ENCODE measurements at places on chromosomes 4 and X. TPM values are rescaled to one million over a fixed set of nuclear protein-coding genes. Genes with fewer than 3 reads are reported as not detected.

- no peak for DNase-seq
Measured at GRCh38 chr4:57554556-57555092, 444.4 kb upstream of the IGFBP7 start.

The ART3 gene
- total RNA-seq, result 24.9 TPM

DNA sequence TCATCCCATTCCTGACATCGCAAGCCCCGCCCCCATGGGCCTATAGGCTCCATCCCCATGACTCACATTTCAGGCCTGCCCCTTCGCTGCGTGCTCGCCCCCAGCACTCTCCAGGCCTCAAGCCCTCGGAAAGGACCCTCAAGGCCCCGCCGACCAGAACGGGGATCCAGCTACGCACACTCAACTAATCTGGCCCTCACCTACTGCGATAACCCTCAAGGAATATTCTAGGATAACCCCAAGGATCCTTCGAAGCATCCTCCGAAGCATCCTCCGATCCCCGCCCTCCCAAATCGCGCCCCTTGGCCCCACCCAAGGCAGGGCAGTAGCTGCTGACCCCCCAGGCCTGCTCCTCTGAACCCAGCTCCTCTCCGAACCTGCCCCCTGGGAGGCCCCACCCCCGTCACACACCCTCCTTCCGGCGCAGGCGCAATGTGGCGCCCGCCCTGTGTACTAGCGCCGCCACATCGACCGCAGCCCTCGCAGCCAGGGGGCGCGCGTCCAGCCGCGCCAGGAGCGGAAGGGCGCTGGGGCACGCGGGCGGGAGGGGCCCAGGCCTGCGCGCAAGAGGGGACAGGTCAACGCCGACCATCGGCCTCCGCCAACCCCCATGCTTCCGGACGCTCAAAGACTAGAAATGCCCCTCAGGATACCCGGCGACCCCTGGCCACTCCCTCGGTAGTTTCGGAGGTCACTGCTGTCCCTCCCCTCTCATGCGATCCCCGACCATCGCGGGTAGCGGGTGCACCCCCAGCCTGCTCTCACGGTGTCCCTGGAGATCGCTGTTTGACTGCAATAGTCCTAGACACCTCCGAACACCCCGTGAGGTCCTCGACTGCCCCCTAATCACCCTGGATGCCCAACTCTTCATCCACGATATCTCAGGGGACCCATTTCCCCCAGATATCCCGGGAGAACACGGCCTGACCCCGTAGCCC, 6.4 kb upstream of the MAGIX start:
- DNase-seq, result peak; percentile 83

DNA sequence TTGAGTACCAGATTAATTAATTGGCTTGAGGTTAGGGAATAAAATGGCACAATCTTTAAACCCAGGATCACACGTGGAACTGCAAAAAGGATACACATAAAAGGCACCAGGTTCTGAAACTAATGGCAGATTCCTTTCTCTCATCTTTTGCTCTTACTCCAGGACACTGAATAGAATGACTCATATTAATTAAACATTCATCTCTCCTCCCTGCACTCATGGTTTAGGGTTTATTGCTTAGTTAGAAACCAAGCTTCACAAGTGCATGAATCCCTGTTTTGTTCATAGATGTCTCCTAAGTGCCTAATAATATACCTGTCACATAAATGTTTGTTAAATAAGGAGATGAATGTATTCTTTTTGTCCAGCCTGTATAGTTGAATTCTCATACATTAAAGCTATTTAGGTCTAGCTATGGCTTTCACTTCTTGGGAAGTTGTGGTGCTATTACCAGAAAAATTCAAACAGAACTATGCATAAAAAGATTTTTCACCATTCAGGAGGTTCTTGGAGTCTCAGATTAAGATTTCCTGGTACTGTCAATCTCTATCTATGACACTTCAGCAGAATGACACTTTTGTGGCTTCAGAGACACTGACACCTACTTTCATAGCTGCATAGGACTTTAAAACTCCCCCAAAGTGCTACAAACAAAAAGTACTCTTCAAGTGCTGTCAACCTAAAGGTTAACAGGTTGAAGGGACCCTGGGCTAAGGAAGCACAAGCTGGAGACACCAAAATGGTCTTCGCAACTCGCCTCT, 7.4 kb downstream of the CORIN start:
- no peak for DNase-seq

DNA sequence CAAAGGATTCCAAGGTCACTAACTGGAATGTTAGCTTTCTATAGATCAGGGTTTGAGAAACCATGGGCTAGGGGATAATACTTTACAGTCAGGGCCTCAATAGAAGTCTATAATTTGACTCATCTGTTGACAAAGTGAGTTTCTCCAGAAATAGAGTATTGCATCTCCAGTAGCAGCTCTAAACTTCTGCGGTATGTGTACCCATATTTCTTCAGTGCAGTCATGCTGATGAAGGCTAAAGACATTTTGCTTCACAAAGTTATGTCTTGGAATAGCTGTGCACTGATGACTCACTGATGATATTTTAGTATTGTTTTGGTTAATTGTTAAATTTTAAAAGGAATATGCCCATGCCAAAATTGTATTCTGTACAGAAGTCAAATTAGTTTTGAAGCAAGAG, 464.9 kb upstream of the AMOT start:
- no peak for DNase-seq

The ZFP92 gene
- total RNA-seq, result 6.8 TPM

DNA sequence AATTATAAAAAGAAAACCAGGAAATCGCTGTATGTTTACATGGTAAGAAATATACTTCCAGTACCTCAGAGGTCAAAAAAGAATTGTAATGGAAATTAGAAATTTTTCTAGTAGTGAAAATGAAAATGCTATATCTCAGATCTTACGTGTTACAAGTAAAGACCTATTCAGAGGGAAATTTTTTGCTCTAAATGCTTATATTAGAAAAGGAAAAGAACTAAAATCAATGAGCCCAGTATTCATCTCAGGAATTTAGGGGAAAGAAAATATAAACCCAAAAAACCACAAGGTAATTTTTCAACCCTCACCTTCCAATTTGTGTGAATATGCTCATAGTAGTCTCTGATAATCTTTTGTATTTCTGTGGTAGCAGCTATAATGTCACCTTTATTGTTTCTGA, 145.6 kb downstream of the RAP1GDS1 start:
- DNase-seq, result no peak

DNA sequence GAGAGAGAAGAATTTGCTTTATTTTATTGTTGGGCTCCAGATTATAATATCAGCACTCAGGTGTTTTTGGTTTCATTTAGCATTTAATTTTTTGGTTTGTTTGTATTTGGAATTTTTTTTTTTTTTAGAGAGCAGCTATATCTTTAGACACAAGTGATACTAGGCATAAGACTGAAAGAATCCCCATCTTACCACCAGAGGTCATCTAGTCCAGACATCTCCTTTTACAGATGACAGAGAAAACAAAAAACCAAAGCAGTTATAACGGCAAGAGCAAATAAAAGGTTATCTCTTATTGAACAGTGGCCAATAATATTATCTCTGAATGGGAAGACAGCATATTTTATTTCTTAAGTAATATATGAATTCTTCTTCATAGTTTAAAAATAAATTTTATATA, 22.8 kb downstream of the USP38 start:
- no peak for DNase-seq

The NRK gene
- not detected for total RNA-seq

GRCh38 chr4:74293558-74293957, 14.7 kb upstream of the EPGN start:
- no peak for DNase-seq

DNA sequence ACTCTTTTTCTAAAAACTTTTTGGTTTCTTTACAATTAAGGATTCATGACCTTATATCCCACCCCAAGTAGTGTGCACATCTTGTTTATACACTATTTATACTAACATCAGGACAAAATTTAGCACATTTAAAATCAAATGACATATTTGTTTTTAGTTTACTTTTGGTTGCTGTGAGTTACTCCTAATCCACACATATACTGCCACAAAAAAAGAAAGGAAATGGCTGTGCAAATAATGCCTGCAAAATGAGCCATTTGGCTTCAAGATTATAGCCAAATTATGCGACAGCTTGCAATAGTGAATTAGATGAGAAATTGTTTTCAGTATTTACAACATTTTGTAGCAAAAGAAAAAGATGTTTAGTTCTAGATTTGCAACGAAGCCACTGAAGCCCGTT, 10.4 kb upstream of the ARHGEF38 start:
- no peak for DNase-seq

DNA sequence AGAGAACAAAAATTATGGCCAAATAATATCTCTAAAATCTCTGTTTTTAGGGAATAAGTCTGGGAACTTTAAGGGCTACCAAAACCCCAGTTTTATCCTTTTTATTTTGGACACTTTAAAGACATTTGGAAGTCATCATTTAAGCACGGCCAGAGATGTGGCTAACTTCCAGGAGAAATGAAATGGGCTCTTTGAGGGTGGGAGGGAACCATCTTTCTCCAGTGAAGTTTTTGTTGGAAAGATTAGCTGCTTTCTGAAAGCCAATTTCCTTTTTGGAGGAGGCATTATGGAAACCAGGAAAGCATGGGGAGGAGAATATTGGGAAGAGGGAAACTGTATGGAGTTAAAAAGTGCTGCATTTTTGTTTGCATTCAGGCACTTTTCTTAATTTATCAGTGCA, 4.8 kb downstream of the VSIG1 start:
- no peak for DNase-seq

- DNase-seq, result no peak
Measured at GRCh38 chr4:159433337-159433736, 330.5 kb downstream of the RAPGEF2 start.

The PLK4 gene
- 1.6 TPM for total RNA-seq

- DNase-seq, result no peak
Measured at GRCh38 chrX:29241809-29242208, 654.6 kb downstream of the IL1RAPL1 start.

The GAGE12F gene
- not detected for total RNA-seq

DNA sequence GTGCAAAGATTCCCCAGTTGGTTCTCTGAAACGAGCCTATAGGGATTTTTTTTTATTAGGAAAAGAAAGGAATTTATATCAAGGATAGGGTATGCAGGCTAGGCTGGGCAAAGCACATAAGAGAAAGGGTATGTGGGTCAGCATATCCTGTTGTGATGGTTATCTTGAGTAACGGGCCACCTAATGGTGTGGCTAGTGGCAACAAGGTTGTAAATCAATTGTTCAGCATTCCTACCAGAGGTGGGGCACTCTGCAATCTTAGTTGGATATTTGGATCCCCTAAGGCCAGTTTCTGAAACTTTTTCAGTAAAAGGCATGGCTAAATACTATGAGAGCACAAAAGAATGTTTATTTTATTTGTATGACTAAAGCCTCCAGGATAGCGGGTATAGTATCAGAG, 42.7 kb downstream of the DCAF12L1 start:
- DNase-seq, result no peak

DNA sequence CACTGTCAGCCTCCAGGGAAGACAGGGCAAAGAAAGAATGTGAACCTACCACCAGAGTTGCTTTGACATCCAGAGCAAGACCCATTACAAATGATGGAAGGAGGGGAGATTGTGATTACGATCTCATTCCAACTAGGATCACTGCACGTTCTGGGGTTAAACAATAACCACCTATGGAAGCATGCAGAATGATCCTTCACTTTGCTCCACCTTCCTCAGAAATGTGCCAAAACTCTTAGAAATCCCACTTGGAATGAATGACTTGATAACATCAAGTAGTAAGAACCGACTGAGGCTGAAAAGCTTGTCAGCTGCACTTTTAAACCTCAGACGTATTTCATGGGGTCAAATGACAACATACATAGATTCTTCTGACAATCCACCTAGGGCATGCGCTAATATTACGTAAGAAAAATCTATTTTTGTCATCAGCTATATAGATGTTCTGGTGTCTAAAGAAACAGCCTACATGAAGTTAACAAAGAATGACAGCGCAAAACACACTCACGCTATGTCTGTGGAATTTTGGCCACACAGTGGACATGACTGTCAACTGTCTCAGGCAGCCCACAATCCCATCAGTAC, 3.5 kb upstream of the STS start:
- no peak for DNase-seq

The FOXR2 gene
- total RNA-seq, result not detected

- no peak for DNase-seq
Measured at GRCh38 chr4:72513227-72513626, 55.8 kb downstream of the ADAMTS3 start.

DNA sequence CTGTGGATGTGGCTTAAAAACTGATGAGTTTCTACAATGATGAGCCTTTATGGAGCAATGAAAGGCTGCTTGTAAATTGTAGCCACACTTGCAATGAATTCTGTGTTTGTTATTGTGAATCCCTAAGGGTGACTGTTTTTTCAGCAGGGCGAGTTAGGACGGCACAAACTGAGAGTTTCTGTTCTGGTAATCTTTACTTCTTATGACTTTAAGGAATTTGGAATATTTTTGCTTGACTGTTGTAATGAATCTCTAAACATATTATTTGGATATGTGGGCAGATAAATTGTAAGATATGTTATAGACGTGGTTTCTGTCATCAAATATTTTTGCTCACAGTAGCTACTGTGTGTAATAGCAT, 22.2 kb downstream of the RBPJ start:
- DNase-seq, result no peak

DNA sequence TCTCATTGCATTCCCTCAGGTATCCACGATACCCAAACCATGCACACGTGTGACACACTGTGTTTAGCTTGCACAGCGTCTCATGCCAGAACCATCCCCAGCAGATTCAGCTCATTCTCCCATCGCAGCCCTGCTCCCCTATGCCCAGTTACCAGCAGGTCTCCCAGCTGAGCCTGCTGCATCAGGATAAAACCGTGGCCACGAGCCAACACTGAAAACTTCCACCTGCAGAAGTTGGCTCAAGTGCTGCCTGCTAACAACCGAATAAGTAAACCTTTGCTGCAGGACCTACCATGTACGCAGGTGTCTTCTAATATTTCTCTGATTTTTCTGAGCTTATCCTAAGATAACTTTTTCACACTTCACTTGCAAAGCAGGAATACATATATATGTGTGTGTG, 120.4 kb upstream of the STS start:
- no peak for DNase-seq

DNA sequence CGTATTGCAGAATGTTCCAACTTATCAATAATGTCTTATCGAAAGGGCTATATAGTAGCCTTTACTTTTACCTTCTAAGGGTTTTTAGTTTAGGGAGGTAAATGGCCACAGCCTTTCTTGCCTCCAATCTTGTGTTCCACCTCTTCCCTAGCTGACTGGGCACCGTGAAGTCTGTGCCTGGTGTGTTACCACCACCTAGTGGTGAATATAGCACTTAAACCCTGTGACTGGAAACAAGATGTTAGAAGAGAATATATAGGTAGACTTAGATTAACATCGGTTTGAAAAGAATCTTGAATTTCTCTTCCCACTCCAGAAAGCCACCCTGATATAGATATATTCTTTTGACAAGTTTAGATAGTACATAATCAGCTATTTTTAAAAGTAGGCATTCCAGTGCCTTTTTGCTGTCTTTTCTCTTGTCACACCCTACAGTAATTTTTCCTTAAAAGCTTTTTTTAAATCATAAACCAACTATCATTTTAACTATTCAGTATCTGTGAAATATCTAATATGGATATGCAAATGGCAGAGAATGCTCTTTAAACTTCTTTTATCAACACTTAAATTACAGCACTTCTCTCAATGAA, 27.8 kb upstream of the ADH7 start:
- peak; percentile 54 for DNase-seq

The SLC25A5 gene
- 227 TPM for total RNA-seq

The FGFR3 gene
- total RNA-seq, result 141 TPM
